Esophagus squamous epithelium (tissue), 5 donors: ENCODE measurements at places on chromosomes 16 and 17.

DNA sequence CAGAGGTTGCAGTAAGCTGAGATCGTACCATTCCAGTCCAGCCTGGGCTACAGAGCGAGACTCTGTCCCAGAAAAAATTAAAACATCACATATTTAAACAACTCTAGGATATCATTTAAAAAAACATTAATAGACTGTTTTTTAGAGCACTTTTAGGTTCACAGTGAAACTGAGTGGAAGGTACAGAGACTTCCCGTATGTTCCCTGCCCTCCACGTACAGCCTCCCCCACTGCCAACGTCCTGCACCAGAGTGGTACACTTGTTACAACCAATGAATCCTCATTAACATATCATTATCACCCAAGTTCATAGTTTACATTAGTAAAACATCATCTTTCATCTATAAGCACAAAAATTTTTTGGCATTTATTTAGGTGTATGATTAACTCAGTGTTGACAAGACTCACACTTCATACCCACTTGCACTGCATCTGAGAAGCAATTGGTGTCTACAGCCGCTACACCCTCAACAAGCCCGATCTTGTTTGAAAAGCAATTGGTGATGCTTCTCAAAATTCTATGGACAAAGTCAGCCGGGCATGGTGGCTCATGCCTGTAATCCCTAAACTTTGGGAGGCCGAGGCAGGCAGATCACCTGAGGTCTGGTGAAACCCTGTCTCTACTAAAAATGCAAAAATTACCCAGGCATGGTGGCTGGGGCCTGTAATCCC lies 39.9 kb upstream of the STH start:
- no peak for DNase-seq

DNA sequence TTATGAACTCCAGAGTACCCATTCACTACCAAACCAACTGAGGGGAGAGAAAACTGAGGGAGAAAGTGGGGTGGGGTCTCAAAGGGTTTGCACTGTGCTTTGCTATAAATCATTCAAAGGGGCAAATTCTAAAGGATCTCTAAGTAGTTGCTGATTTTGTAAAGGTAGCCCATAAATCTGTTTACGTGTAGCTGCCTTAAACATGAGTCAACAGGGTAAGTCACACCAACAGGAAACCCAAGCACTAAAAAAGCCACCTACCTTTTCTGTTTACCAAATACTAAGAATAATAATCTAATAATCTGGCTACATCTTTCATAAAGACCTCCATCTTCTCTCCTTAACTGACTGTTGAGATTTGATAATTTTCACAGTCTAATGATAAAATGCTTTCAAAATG lies 8.4 kb upstream of the HSBP1 start:
- DNase-seq = no peak

DNA sequence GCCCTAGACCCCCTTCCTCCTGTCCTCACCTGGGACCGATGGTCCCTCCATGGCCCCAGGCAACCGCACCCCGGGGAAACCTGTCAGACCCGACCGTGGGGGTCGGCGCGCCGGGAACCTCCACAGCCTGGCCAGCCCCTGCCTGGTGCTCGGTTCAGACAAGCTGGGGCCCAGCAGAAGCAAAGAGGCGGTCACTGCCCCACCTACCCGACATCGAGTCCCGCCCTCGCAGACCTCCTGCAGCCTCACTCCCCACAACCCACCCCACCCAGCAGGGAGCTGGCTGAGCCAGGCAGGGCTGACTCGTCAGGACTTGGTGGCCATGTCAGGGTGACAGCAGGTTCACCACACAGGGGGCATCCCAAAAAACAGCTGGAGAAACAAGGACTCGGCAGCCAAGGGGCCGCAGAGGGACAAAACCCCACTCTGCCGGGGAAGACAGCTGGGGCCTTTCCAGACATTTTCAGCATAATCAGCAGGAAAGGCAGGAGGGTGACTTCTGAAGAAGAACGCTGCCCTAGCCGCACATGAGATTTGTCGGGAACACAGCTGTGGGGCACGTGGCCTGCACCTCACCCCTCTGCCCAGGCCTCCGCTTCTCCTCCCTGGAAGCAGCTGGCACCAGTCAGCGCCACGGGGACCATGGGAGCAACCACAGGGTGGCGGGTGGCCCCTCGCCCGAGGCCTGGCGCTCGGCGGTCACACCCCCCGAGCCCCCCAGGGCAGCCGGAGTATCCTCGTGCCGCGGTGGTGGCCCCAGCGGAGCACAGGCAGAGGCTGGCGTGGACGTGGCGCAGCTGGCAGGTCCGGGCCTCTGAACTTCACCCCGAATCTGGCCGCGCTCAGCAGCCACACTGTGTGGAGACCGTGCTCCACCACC lies 22.9 kb downstream of the GNPTG start:
- DNase-seq = no peak

DNA sequence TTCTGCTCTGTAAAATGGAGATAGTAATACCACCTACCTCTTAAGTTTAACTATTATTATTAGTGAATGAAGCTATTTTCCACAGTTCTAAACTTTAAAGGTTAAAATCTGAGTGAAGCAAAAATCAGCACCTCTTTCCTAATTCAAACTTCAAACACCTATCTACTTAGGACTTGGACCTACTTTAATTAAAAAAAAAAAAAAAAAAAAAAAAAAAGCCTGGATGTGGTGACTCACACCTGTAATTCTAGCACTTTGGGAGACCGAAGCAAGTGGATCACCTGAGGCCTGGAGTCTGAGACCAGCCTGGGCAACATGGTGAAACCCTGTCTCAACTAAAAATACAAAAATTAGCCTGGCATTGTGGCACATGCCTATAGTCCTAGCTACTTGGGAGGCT lies 5.0 kb upstream of the KANSL1 start:
- no peak for DNase-seq

DNA sequence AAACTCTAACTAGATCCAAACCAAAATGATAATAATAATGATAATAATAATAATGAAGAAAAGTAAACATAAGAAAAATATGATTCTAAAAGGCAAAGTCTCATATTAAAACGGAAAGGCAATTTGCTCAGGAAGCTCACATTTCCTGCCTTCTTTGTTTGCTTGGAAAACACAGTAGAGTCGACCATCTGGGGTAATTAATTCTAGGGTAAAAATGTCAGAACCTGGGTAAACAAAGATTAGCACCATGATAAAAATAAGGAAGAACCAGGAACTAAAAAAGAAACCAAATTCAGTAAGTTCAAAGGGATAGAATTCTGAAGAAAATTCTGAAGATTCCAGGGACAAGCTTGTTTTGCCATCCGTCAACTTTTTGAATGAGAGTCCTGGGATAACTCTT lies 16.2 kb downstream of the KRABD2 start:
- DNase-seq = no peak

DNA sequence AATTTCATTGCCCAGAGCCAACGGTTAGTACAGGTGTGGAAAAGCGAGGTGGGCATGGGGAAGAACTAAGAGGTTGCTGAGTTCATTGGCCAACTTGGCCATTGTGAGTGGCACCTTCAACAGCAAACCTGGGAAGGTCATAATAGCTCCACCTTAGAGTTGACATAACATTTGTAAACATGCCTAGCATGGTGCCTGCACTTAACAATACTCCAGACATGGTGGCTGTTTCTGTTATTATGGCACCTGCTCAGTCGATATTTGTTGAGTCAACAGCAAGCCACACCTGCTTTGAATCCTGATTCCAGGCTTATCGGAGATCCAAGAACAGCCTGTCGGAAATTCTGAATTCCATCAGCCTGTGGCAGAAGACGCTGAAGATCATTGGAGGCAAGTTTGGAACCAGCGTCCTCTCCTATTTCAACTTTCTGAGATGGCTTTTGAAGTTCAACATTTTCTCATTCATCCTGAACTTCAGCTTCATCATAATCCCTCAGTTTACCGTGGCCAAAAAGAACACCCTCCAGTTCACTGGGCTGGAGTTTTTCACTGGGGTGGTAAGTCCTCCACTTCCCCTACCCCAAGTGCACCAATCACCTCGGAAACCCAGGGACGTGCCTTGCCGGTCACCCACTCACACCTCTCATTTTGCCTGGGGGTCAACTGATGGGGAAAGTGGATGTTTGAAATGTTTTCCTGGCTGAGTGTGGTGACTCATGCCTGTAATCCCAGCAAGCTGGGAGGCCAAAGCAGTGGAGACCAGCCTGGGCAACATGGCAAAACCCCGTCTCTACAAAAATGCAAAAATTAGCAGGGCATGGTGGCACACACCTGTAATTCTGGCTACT lies 46.0 kb downstream of the TMC5 start:
- no peak for DNase-seq

DNA sequence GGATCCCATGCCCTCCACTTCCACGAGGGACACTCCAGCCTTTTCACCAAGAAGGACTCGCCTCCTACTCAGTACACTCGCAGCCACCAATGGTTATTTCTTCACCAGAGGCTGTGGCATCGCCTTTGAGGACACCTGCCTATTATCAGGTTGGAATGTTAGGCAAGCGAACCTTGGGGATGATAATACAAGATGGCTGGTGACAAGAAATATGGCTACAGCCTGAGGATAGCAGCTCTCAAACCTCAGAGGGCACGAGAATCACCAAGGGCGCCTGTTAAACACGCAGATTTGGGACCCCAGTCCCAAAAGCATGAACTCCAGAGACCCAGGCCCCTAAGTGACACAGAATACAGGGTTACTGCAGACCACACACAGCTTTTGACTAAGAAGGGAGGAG lies 58.1 kb downstream of the CYTH1 start:
- DNase-seq = no peak

GRCh38 chr16:88864521-88864920 lies 1.9 kb downstream of the PABPN1L start:
- no peak for DNase-seq

GRCh38 chr17:31517524-31517923 lies 126.0 kb downstream of the RAB11FIP4 start:
- DNase-seq = no peak

GRCh38 chr16:68350813-68351350 lies 40.1 kb downstream of the PRMT7 start:
- DNase-seq = no peak

GRCh38 chr17:58702045-58702476 lies 9.7 kb downstream of the RAD51C start:
- no peak for DNase-seq

GRCh38 chr17:19354748-19355147 lies 7.8 kb downstream of the B9D1 start:
- DNase-seq = no peak

DNA sequence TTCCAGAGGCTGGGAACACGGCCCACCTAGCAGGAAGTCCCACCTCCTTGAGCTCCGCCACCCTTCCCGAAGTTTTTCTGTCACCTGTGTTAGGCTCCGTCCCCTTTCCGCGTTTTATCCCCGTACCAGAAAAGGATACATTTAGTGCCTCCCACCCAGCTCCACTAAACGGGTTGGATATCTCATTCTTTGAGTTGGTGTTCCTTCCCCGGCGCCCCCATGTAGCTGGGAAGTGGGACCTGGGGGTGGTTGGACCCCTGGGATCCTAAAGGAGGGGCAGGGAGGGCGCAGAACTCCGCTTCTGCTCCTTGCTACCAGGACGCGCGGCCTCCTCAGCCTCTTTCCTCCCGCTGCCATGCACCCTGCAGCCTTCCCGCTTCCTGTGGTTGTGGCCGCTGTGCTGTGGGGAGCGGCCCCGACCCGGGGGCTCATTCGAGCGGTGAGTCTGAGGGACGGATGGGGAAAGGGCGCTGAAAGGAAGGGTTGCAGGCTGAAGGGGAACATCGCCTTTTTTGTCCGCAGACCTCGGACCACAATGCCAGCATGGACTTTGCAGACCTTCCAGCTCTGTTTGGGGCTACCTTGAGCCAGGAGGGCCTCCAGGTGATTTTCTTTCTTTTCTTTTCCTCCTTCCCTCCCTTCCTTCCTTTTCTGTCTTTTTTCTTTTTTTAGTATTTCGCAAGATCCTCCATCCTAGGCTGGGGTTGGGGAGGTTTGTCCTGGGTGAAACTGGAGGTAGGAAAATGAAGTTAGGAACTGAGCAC lies 669 bp downstream of the RNF167 start:
- DNase-seq = no peak

GRCh38 chr17:41061964-41062363 lies 2.0 kb upstream of the KRTAP2-3 start:
- DNase-seq = no peak

DNA sequence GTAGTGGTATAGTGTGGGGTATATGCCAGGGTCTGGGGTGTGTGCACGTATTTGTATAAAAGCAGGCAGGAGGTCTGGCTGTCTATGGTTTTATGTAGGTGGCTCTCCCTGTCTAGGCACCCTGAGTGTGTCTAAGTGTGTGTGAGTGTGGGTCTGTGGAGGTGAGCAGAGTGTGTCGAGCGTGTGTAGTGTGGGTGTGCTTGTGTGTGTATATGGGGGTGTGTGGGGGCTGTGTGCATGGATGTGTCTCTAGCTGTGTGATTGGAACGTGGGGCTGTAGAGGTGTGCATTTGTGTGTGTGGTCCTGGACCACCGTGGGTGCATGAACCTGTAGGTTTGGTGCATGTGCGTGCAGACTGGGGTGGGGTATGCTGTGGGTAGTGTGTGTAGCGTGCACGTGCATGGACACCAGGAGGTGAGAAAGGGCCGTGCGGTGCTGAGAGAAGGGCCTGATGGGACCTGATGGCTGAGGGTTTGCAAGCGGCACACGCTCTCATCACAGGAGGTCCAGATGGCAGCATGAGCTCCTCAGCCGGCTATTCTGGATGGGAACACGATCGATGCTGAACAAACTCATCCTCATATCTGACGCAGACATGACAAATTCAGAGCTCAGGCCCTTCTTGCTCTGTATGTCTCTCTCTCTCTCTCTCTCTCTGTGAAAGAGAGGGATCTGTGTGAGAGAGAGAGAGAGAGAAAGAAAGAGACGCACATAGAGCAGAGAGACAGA lies 27.7 kb downstream of the SPACA3 start:
- no peak for DNase-seq

DNA sequence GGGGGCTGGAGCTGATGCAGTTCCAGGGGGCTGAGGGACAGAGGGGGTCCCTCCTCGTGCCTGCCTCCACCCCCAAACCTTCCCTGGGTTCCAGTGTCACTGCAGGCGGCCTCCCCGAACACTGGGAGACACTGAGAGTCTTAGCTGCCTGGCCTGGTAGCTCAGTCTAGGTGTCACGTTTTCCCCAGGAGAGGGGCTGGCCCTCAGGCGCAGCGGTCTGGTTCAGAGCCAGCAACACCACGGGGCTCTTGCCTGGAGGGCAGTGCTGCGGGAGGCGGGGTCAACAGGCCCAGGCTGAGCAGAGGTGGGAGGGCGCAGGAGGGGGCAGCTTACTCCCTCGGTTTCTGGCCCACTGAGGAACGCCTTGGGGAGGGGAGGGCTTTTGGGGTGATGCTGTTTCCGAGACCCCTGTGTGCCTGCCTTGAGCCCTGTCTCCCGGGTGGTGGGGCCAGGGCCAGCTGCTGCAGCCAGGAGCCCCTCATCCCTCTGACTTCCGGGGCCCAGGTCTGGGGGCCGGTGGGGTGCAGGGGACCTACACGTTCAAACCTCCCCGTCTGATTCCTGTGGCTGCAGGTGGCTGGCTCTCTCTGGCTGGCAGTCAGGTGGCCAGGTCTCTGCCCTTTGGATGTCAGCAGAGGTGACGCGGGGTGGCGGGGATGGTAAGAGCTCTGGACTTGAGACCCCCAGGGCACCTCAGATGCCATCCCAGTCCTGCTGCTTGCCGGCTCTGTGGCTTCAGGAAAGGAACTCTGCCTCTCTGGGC lies 89.3 kb upstream of the GSE1 start:
- DNase-seq = no peak

- DNase-seq = no peak
Observed at GRCh38 chr16:75230471-75231110, 11.8 kb downstream of the CTRB1 start.
